ENCODE measurements at places on chromosomes 16 and 17. TPM values are rescaled to one million over a fixed set of nuclear protein-coding genes. Genes with fewer than 3 reads are reported as not detected.

DNA sequence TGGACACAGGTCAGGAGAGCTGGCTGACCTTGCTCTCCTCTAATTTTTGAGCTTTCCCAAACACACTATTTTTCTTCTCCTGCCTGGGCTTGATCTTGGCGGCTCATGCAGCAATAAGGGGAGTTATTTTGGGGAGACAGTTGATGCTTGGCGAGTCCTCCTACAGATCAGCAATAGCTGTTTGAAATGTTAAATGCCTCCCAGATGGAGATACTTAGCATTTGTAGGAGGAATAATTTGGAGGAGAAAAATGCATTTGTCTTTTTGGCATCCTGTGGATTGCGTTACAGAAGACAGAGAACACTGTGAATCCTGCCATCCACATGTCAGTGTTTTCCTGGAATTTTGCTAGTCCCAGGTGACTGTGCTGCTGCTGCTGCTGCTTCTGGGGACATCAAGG lies 328.0 kb upstream of the XYLT1 start:
- DNase-seq: no peak

GRCh38 chr17:78820841-78821240 lies 19.8 kb downstream of the USP36 start:
- no peak for DNase-seq

Gene KRT32
- total RNA-seq: not detected

DNA sequence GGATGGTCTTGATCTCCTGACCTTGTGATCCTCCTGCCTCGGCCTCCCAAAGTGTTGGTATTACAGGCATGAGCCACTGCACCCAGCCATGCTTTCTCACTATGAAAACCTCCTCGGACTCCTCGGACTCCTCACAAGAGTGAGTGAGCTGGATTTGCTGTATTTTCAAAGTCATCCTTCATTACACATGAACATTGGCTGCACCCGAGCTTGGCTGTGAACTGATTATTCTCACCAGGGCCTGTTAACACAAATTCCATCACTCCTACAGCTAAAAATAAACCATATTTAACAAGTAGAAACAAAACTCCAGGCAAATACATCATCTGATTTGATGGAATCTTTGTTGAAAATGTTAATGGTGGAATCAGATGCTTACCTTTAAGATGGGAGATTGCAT lies 50.3 kb downstream of the PITPNC1 start:
- DNase-seq: no peak

DNA sequence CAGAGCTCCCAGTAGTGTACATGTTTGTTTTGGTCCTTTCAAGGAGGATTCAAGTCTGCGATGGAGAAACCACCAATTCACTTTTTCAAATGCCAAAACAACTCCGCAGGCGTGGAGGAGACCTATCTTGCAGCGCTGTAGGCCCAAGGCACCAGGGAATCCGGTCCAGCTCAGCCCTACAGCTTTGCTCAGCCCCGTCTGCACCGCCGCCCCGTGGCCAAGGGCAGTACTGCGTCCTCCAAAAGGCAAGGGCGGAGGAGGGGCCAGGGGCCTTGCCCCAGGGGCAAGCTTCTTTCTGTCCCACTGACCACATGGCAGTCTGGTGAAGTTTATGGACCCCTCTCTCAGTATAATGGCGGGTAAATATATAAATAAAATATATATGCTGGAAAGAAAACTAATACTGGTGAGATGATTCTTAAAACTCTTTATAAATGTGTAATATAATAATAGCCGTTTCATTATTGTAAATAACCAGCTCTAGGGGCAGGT lies 709 bp upstream of the CD300LG start:
- peak; percentile 9 for DNase-seq

DNA sequence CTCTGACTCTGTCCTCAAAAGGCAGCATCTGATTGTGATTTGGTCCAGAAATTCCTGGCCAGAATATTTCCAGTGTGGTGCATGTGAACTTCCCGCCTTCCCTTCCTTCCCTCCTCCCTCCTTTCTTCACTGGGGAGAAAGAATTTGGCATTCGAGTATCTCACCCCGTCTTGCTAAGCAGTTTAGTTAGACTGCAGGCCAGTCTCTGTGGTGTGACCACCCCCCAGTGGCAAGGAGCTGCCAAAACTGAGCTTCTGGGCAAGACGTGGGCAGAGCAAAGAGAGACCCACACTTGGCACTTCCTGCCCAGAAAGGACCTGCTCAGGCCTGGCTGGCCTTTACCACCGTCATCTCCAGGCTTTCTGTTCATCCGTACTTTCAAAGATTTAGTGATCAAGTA lies 36.4 kb downstream of the SNX20 start:
- no peak for DNase-seq

All from kidney epithelial cell (primary cell).